ENCODE measurements at places on chromosomes 12 and 14.

DNA sequence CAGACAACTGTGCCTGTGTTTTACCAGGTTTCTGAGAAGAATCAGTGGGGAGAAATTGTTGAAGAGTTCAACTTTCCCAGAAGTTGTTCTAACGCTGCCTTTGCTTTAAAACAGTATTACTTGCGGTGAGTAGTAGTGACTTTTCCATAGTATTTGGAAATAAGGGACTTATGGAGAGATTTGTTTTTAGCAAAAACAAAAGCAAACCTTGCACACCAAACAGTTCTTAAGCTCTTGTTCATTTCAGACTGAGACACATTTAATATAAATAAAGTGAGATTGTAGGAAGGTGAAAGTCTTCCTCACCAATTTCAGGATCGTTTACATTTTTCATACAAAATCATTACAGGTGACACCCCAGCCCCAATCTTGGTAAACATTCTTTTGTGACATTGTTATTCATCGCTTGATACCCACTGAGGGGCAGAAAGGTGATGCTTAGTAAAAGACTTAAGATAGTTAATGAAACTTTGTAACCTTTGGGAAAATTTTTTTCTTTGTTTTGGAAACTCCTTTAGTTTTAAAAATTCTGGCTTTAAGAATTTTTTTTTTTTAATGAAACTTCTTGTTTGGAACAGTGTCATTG lies 1.8 kb downstream of the ARID2 start:
- no peak for DNase-seq

DNA sequence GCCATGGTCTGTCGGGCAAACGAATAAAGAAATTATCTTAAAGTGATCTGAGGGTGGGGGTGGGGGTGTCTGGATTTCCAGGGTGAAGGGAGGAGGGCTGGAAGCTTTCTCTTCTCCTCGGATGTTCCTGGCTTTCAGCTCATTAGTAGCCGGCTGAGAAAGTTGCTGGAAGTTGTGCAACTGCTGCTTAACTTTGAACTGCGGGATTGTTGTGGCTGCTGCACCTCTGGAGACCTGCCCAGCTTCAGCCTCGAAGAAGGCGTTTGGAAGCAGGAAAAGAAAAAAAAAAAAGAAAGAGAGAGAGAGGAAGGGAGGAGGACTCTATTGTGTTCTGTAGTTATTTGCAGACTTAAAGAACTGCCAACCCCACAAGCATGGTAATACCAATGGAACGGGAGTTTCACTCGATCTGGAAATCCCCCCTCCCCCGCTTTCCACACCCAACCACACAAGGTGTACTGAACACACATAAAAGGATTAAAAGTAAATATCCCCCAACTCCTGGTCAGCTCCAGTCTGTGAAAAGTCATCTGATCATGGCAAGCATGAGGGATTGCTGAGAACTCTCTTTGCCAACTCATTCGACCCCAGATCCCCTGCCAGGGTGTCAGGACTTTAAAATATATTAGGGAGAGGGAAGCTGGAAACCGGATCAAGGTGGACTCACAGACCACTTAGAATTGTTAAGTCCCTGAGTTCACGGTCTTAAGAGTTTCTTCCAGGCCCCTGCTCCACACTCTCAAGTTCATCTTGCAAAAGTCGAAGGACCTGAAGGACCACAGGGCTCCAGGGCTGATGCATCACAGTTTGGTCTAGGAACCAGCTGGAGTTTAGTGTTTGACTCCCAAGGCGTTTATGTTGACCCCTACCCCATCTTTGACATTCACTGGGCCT lies at the start of gene RASSF9:
Gene RASSF9 (minus strand): TSS at position 213 of the 894 bp plus-strand sequence. CDS start 208 bp downstream, at position 5.
- DNase-seq = no peak

GRCh38 chr12:104636496-104636895 lies 179.7 kb downstream of the CHST11 start:
- no peak for DNase-seq

- DNase-seq = no peak
These were observed 6.7 kb upstream of the SLC10A1 start for GRCh38 chr14:69803753-69804152.

GRCh38 chr12:54578778-54579177 lies 9.7 kb downstream of the PPP1R1A start:
- no peak for DNase-seq

- no peak for DNase-seq
These were observed 1.9 kb upstream of the HAL start for GRCh38 chr12:95997911-95998510.

GRCh38 chr12:120783197-120783596 lies 57.6 kb downstream of the ACADS start:
- DNase-seq = peak; percentile 40
